GM13976 (cell line): ENCODE measurements at places on chromosomes 12 and 14.

GRCh38 chr14:89029961-89030694 lies 205.7 kb downstream of the TTC8 start:
- no peak for DNase-seq

DNA sequence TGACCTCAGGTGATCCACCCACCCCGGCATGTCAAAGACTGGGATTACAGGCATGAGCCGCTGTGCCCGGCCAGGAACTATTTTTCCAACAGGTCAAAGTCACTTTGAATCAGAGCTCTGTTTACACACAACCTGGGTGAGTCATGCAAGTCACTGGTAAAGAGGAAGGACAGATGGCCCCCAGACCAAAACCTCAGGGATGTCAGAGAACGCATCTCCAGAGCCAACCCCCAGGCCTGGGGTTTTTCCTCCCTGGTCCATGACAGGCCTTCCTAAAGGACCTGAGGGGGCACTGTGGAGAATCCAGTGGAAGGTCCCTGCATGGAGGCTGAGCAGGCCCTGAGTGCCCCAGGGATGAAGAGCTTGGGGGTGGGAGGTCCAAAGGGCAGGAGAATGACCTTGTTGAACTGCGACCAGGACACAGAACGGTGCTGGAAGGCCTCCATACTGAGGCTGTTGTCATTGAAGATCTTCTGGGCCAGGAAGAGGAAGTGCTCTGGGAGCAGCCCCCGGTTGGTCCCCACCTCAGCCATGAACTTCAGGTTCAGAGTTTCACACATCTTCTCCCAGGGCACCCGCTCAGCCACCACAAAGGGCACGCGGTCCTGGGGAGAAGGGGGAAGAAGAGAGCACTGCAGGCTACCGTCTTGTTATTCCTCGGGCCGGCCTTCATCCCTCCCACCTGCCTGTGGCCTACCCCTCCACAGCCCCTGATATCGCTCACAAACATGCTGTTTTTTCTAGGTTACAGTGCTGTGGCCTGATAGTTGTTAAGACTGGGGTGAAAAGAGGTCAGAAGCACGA lies 9.1 kb downstream of the STAT6 start:
- DNase-seq, result peak; percentile 18

DNA sequence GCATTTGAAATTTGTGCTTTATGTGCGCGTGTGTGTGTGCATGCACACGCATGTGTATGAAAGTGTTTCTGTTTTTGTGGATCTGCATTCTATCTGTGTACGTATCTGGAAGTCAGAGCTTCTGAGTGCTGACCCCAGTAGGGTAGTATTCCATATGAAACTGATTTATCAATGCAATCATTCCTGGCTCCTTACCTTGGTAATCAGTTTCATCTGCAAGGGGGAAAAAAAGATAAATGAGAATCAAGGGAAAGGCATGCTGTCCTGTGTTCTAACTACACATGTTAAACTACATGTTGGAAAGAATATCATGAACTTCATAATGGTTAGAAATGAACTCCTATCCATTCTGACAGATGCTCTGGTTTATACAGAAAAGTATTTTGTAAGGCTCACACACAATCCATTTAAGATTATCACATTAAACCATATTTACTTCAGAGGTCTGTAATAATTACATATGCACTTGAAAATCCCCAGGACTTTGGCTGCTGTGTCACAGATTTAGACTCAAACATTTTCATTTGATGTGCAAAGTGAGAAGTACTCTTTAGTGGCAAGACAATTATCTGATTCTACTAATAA lies 276.1 kb upstream of the LMO3 start:
- DNase-seq, result no peak

- peak; percentile 91 for DNase-seq
Measured at GRCh38 chr12:53984901-53985691, at the start of gene HOXC10. HOXC10 (plus strand) TSS chr12:53985146; CDS start chr12:53985260, 114 bp downstream.

- no peak for DNase-seq
Measured at GRCh38 chr12:32005496-32006125, 46.4 kb downstream of the RESF1 start.

DNA sequence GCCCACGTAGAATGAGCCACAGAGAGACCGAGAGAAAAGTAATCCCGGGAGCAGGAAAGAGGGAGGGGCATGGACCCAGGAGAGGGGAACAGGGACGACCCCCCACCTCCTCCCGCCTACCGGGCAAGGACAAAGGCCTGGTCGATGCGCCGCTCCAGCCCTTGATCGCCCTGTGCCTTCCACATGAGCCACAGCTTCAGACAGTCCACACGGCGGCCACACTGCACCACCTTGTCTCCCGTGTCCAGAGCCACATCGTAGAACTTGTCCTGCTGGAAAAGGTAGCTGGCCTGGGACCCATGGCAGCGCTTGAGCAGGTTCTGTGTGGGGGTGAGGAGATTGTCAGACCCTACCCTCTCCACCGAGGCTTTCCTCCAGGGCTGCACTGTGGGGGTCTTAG lies 20.5 kb upstream of the ZNF740 start:
- no peak for DNase-seq

GRCh38 chr12:73656375-73656774 lies 881.3 kb upstream of the ATXN7L3B start:
- DNase-seq, result no peak

GRCh38 chr14:82521191-82521590 lies 987.5 kb upstream of the SEL1L start:
- DNase-seq, result no peak

GRCh38 chr12:7001921-7002591 lies 16.2 kb downstream of the LPCAT3 start:
- DNase-seq, result no peak

GRCh38 chr14:34971801-34972200 lies 11.0 kb upstream of the SRP54 start:
- no peak for DNase-seq

DNA sequence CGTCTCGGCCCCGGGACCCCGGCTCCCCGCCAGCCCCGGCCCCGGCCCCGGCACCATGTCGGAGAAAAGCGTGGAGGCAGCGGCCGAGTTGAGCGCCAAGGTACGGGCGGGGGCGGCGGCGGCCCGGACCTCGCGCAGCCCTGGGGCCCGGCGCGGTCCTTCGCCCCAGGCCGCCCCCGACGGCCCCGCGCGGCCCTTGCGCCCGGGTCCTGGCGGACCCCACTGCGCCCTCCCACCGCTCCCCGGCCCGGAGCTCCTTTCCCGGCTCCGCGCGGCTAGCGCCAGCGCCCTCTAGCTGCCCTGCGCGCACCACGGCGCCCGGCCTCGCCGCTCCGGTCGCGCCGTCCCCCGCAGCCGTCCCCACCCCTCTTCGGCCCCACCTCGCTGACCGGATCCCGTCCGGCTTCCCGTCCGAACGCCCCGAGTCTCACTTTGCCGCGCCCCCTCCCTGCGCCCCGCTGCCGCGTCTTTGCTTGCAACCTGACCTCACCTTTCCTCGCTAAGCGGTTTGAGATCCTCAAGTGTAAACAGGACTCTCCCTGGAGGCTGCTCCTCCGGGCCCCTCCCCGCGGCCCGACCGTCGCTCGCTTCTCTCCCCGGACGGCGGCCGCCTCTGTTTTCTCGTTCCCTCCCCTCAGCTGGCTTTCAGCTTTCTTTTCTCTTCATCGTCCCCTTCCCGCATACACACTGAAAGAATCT lies 637 bp downstream of the PTMS start:
- peak; percentile 85 for DNase-seq
